ENCODE measurements at places on chromosomes 1 and 21.

DNA sequence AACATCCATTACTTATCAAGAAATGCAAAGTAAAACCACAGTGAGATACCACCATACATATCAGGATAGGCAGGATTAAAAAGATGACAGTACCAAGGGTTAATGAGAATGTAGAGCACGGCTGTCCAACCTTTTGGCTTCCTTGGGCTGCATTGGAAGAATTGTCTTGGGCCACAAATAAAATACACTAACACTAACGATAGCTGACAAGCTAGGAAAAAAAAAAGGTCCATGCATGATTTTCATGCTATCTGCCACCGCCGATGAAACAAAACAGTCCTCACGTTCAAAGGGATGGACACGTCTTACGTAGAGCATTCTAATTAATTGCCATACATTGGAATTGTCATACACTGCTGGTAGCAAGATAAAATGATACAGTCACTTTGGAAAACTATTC, 14.3 kb downstream of the BACH1 start:
- DNase-seq, result no peak

- no peak for DNase-seq
Measured at GRCh38 chr1:199089393-199090122, 450.7 kb downstream of the PTPRC start.

GRCh38 chr1:91124290-91124985, 102.6 kb upstream of the ZNF644 start:
- DNase-seq, result no peak

GRCh38 chr1:54144366-54144765, 8.4 kb downstream of the CDCP2 start:
- DNase-seq, result no peak

DNA sequence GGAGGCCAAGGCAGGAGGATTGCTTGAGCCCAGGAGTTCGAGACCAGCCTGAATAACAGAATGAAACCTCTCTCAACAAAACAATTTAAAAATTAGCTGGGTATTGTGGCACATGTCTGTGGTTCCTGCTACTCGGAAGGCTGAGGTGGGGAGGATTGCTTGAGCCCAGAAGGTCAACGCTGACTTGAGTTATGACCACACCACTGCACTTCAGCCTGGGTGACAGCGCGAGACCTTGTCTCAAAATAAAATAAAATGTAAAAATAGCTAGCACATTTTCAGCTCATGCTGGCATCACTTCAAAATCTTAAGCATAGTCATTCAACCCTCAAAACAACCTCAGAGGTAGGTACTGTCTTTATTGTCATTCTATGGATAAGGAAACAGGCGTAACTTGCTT, 6.4 kb downstream of the JAK1 start:
- no peak for DNase-seq

DNA sequence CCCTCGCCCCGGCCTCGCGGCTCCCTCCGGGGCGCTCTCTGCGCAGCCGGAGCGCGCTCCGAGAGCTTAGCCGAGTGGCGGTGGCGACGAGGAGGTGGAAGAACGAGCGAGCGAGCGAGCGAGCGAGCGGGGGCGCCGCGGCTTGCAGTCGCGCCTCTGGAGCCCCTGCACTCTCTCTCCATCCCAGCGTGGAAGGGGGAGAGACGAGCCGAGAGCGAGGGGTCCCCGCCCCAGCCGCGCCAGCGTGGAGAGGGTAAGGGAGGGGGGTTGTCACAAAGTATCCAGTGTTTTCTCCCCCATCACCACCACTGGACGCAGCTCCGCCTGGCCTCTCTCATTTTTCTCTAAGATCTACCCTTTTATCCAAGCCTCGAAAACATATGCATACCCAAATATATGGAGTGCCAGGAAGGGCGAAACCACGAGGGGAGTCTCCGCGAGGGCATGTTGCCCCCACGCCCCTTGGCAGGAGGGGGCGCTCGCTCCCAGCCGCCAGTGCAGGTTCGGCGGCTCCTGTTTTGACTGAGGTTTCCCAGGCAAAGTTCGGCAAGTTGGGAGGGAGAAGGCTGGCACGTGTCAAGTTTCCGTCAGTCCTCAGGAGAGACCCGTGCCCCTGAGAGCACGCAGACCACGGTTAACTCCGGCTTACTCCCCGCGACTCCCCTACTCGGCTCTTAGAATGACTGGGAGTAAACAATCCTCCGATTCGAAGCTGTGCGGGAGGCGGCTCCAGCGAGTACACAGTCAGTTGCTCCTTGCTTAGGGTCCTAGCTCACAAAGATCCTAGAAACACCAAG, 569 bp upstream of the DAB1 start:
- peak; percentile 58 for DNase-seq

- DNase-seq, result no peak
Measured at GRCh38 chr1:23421753-23422240, 2.8 kb downstream of the TCEA3 start.

GRCh38 chr21:37392441-37392840, 25.9 kb downstream of the DYRK1A start:
- no peak for DNase-seq

DNA sequence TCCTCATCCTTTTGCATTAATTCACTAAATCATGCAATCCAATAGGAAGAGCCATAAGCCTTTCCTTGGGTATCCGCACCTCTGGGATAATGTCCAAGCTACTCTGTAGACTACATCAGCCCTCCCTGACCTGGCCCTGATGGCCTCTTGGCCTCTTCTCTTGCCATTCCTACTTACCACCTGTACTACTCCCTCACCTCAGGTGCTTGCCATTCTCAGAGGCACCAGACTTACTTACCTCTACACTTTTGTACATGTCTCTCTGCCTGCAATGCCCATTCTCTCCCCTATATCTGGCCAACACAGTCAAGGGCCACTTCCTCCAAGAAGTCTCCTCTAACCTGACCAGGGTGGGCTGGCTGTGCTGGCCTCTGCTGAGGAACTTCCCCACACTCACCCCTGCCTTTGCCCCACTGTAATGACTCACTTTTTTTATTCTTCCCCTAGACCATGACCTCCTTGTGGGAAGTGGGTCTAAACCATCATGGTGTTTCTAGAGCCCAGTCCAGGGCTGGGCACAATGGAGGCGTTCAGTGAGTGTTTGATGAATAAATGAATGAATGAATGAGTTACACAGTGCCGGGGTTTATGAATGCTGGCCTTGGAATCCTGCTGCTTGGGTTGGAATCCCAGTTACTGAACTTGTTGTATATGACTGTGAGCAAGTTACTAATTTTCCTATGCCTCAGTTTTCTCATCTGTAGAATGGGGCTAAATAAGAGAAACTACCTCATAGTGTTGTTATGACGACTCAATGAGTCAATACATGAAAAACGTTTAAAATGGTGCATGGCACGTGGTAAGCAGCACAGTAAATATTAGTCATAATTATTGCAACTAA, 179.8 kb downstream of the FOXD2 start:
- no peak for DNase-seq

- DNase-seq, result peak; percentile 13
Measured at GRCh38 chr1:18486195-18486594, 5.5 kb downstream of the KLHDC7A start.

DNA sequence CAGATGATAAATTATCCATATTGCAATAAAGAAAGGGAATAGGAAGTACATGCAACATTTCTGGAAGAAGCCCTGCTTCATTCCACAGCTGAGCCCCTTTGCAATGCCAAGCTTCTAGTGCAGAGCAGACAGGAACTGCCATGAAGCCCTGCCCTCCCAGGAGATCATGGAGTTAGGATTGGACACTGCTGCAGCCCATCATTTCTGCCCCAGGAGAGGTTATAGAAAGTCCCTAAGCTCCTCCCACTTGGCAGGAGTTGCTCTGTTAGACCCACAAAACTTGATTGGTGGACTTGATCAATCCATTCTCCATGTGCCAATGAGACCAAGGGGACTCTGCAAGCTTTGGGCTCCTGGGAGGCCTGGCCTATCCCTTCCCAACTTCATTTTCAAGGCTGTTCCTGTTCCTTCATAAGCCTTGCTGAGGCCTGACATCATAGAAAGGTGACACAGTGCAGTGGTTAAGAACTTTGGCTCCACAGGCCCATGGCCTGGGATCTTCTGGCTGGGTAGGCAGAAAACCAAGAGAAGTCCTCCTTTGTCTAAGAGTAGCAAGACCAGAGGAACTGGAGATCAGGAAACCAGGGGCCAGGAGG, 1.3 kb upstream of the LAPTM5 start:
- DNase-seq, result no peak

- DNase-seq, result no peak
Measured at GRCh38 chr1:36920371-36920770, 113.9 kb downstream of the GRIK3 start.

- peak; percentile 24 for DNase-seq
Measured at GRCh38 chr1:110606657-110607535, 738 bp upstream of the KCNA2 start.

- peak; percentile 60 for DNase-seq
Measured at GRCh38 chr1:64505232-64505943, 35.5 kb downstream of the CACHD1 start.

DNA sequence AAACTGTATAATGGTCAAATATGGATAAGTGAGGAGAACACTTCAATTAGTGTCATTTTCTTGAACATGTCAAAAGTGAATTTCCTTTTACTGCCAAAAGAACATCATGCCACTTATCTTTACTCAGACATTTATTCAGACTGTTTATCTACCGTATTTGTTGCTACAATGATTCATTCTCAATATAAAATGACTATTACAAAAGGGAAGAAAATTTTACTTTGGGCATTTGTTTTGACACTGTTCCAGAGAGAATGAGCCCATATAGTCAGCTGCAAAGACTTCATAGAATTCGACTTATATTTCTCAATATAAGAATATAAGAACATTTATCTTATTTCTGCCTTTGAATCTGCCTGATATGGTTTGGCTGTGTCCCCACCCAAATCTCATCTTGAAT, 1699.1 kb downstream of the BRINP3 start:
- DNase-seq, result no peak

- DNase-seq, result no peak
Measured at GRCh38 chr1:115183158-115183557, 93.9 kb upstream of the TSPAN2 start.

GRCh38 chr1:199545780-199546179, 481.7 kb upstream of the NR5A2 start:
- DNase-seq, result no peak

DNA sequence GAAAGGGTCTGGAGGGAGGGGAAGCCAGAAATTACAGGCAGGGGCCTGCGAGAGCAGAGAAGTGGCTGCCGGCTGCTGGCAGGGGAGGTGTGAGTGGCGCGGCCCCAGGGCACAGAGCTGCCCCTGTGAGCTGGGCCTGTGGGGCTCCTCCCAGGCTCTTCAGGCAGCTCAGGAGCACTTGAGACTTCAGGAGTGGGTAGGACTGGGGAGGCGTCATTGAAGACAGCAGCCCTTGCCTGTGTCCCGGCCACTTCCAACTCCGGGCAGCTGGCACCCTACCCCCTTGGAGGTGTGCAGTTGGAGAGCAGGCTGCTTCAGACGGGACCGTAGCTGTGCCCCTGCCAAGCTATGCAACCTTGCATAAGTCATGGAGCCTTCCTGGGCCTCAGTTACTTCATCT, 87.5 kb upstream of the ACTL8 start:
- DNase-seq, result no peak

- DNase-seq, result no peak
Measured at GRCh38 chr1:178237121-178237520, 143.2 kb downstream of the RASAL2 start.

- DNase-seq, result no peak
Measured at GRCh38 chr1:43536196-43536863, 5.6 kb downstream of the PTPRF start.

GRCh38 chr21:36079010-36079649, 9.3 kb downstream of the CBR1 start:
- no peak for DNase-seq

- peak; percentile 14 for DNase-seq
Measured at GRCh38 chr1:107139833-107140702, 771 bp upstream of the NTNG1 start.

DNA sequence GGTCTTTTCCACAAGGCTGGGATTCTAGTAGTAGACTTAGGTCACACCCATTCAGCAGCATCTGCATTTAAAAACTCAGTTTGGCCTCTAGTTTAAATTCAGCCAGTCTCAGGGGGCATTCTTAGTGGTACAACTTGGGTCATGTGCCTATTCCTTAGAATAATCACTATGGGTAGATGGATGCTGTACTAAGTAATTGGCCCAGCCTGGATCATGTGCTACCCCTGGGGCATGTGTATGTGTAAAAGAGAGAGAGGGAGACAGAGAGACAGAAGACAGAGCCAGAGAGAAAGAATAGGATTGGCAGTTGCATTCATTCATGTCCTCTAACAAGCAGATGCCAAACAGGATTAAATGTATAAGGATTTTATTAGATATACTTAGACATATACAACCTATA, 13.6 kb upstream of the SYT14 start:
- DNase-seq, result no peak

DNA sequence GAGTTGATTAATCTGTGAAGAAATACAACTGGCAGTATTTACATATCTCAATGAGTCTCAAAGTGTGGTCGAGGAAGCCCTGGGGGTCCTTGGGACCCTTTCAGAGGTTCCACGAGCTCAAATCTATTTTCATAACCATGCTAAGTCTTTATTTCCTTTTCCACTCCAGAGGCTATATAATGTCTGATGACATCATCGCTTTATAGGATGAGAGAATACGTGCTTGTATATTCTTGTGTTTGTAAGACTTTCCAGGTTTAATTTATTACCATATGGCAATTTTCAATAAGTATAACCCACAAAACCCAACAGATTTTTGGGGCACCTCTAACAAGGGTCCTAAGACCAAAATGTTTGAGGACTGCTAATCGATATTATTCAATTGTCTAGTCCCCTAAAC, 1.4 kb upstream of the SLC19A2 start:
- DNase-seq, result no peak
